ENCODE measurements at places on chromosomes 5 and 9.

DNA sequence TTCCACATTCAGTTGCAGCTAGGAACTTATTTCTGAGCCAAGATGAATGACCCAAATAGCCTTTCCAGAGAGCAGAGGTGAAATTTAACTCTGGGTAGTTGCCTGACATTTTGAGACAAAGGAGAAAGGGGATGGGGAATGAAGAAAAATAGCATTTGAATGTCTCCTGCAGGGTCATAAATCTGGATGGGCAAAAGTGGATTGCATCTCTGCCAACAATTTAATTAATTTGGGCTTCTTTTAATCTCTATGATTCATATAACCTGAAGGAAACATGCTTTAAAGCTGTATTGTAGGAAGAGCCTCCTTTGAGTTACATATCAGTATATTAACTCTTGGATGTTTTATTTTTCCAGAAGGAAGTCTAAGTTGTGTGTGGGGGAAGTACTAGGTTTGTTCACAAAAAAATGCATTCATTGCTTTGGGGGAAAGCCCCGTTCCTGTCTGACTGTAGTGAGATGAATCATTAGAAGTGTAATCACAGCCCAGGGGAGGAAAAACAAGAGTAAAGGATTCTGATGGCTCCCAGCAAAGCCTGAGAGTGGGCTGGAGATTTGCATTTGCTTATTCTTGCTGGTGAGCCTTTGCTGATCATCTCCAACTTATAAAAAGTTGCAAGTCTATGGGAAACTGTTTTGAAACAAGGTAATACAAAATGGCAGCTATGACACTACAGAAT, 133.0 kb upstream of the IQGAP2 start:
- no peak for DNase-seq

DNA sequence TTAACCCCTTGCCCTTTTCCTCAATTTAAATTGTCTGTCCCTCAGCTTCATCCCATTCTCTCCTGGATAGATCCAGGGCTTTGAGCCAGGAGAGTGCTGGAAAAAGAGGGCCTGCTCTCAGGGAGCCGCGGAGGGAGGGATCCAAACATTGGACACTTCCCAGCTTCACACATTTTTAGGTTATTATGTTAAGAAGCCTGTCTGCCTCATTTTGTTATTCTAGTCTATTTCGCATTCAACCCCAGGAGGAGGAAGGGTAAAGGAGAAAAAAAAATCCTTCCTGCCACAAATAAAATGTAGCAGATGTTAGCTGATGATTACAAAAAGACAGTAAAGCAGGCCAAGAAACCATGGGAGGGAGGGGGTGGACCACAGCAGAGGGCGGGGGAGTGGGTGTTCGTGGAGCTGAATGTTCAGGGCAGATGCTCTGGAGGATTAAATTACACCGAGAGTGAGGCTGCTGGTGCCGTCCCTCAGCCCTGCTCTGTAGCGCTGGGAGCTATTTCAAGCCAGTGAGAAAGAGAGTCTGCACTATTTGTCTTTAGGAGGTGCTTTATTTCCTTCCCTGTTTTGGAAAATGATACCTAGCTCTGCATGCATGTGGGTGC, 60.6 kb upstream of the ZFR start:
- no peak for DNase-seq

DNA sequence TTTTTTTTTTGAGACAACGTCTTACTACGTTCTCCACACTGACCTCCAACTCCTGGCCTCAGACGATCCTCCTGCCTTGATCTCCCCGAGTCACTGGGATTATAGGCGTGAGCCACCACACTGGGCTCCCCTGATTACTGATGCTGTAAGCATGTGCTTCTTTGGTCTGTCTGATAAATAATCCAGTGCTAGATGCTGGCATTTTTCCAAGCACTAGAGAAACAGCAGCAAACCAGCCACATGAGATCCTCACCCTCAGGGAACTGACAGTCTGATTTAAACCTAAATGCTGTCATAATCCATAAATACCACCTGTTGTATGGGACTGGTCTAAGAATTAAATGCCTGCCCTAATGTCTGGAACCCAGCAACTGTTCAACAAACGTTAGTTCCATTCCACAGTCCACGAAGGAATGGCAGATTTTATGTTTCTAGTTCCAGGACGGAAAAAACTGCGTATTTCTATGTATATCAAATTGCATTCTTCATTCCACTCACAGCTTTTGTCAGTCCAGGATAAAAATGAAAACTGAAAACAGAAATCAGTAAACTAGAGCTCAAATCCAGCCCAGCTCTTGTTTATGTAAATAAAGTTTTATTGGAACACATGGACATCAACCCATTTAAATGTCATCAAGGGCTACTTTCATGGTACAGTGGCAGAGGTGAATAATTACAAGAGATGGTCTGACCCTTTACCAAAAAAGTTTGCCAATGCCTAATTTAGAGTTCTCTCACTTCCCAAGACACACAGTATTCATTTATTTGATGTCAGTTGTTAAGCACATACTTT, 20.1 kb downstream of the SLC35D2 start:
- DNase-seq: no peak

- DNase-seq: no peak
Observed at GRCh38 chr9:133275105-133276000, at the start of gene ABO. Gene ABO, minus strand, starts transcription at chr9:133275201.

DNA sequence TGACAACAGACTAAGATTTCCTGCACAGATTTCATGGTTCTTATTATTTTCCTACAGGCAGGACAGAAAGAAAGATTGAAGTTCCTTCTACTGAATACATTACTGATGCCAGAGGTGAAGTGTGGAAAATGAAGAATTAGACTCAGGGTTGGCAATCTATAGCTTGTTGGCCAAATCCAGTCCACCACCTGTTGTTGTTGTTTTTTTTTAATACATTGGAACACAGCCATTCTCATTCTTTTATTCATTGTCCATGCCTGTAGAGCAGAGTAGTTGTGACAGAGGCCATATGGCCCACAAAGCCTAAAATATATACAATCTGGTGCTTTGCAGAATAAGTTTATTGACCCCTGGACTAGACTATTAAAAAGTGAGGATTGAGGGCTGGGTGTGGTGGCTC, 5.8 kb upstream of the PLPPR1 start:
- DNase-seq: no peak

- DNase-seq: no peak
Observed at GRCh38 chr5:169701910-169702451, 64.9 kb downstream of the DOCK2 start.

DNA sequence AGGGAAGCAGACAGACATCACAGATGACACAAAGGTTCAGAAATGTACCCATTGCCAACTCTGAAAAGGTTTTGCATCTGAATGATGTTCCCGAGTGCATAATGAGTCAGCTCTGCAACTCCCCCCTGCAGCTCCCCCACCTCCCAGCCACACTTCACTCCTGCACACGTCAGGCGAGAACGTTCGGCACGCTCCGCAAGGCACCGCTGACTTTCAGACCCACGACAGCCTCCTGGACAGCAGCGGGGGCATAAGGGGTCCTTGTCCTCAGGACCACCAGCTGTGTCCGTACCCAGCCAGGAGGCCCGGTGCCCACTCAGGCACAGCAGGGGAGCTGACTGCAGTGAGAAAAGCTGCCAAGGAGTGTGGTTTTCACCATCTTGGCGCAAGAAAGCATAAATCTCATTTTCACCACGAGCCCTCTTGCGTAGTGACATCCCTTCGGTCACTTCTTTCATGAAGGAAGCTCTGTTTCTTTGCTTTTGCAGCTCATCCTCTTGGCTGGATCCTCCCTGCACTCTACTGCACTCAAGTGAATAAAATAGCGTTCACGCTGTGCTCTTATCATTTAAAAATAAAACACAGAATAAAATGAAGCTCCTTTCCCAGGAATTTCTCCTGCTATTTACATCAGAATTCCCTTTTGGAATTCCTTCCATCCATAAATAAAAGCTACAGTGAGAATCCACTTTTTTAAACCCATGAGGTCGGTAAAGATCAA, 9.9 kb downstream of the GFPT2 start:
- DNase-seq: no peak

DNA sequence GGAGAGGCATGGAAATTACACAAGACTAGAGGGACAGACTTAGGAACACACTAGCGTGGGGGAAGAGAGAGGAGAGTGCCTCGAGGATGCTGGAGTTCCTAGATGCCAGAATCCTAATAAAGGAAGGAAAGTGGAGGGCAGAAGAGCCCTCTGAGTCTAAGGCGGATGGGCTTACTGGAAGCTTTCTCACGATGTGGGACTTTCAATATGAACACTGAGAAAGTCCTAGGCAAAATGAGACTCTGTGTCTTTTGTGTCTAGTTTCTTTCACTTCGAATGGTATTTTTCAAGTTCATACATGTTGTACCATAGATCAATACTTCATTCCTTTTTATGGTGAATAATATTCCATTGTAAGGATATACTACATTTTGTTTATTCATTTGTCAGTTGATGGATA, 239.4 kb downstream of the NSG2 start:
- no peak for DNase-seq

DNA sequence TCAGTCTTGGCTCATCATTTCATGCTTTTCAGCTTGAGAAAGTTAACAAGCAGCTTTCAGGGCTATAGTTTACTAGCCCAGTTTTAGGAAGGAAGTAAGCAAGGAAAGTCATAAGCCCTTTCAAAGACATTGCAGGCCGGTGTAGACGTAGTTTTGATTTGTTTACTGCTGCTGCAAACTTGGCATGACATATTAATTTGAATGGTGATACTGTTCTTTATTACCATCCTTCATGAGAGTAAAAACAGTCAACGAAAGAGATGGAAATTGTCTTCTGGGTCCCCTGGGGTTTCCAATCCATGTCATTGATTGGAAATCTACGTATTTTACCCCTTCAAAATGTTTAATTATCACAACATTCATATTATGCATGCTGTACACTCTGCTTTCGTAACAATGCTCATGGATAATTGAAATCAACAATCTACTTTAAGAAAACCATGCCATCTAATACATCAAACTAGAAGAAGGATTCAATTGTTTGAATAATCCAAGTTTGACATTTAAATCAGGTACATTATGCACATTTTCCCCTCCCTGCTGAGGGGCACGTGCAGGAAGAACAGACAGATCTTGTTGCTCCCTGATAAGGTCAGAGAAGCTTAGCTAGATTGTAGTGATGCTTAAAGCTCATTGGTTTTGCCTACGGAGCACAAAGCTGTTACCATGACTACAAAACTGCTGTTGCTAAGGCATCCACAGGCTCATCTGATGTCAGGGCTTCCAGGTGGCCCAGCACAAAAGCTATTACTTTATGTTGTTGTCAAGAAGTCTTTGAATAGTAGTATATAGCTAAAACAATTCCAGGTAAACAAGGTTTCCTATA, 139.9 kb upstream of the PRLR start:
- DNase-seq: no peak
